ENCODE measurements at places on chromosomes 7 and 10.

DNA sequence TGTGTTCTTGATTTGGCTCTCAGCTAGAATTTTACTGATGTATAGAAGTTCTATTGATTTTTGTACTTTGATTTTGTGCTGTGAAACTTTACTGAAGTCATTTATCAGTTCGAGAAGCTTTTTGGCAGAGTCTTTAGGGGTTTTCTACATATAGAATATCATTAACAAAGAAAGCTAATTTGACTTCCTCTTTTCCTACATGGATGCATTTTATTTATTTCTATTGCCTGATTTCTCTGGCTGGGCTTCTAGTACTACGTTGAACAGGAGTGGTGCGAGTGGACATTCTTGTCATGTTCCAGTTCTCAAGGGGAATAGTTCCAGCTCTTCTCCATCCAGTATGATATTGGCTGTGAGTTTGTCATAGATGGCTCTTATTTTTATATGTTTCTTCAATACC lies 65.4 kb downstream of the RNF133 start:
- no peak for DNase-seq

DNA sequence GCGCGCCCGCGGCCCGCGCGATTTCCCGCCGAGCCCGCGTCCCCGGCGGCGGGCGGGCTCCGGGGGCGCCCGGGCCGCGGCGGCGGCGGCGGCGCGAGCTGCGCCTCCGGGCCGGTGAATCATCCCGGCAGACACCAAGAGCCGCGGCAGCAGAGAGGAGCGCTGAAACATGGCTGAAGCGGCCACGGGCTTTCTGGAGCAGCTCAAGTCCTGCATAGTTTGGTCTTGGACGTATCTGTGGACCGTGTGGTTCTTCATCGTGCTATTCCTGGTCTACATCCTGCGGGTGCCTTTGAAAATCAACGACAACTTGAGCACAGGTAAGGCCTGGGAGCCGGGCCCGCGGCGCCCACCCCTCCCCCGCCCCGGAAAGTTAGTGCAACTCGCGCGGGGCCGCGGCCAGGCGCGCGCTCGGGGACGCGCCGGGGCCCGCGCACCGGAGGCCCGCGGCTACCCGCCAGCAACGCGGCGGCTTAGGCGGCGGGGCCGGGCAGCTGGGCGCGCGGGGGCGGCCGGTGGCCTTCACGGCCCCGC lies at the start of gene ST7:
TSS of gene ST7 (plus strand) at position 130 of the 534 bp plus-strand sequence. CDS start at position 170, 40 bp downstream.
- DNase-seq: peak; percentile 68

- DNase-seq: no peak
Observed at GRCh38 chr10:101718690-101719275, 23.8 kb upstream of the FBXW4 start.

DNA sequence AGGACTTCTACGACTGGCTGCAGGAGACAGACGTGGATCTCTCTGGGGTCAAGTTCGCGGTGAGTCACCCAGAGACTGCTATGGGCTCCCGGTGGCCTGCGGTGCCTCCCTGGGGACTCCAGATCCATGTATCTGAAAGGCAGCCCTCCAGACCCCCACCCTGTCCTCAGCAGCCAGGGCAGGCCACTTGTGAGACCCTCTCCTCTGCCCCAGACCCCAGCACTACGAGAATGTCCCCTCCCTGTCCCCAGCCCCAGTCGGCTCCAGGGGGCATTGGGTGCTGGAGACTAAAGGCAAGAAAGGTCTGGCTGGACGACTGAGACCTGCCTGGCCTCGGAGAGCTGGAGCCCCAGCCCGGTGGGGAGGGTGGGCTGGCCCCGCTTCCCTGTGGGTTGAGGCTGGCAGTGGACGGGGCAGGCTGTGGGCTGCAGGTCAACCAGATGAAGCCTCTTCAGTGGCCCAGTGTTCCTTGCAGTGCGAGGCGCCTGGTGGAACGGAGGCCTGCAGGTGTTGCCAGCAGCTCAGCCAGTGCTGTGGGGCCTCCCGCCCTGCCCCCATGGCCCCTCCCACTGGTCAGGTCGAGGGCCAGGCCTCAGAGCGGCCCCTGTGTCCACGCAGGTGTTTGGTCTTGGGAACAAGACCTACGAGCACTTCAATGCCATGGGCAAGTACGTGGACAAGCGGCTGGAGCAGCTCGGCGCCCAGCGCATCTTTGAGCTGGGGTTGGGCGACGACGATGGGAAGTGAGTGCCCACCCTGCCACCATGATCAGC lies 13.8 kb downstream of the TMEM120A start:
- DNase-seq: no peak

Measured in hematopoietic multipotent progenitor cell treated with erythropoietin and hydrocortisone succinate and interleukin-3 and kit ligand, for 15 days (in vitro differentiated cells).